Stimulated activated CD8-positive, alpha-beta memory T cell treated with anti-CD3 and anti-CD28 coated beads, Interleukin-7, amount 100 ng/mL, for 1 hour (primary cell): ENCODE measurements at places on chromosomes 7 and 10.

DNA sequence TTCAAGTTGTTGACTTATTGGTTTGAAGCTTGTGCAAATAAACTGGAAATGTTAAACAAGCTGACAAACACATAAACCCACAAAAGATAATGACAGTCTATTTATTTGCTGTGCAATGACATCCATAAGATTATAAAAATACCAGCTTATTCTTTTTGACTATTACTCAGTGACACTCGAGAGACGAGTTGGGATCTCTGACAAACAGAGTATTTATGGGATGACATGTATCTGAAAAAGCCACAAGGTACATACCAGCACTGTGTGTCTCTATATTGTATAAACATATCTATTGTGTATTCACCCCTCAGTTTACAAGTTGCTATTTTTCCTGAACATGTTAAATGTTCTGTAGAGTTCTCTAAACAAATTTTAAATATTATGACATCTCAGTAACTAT, 88.9 kb downstream of the CHRM2 start:
- no peak for DNase-seq

DNA sequence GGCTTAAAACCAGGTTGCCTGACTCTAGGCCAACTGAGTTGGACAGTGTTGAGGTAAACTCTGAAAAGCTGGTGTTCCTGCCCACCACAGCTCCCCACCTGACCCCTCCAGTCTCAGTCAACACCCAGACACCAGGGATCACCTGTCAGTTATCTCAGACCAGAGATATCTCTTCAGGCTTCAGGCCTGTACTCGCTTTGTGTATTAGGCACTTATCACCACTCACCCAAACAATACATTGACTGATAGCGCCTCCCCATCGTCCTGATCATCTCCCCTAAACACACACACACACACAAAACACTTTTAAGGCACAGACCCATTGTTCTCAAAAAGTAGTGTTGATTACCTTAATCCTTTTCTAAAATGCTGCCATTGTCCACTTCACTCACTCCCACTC, 111.5 kb downstream of the PLCE1 start:
- DNase-seq, result no peak

GRCh38 chr7:51680594-51681399, 364.2 kb upstream of the COBL start:
- no peak for DNase-seq

- DNase-seq, result no peak
Measured at GRCh38 chr7:106807474-106807873, 57.6 kb upstream of the PIK3CG start.

- no peak for DNase-seq
Measured at GRCh38 chr10:25614652-25615051, 319.4 kb upstream of the MYO3A start.

DNA sequence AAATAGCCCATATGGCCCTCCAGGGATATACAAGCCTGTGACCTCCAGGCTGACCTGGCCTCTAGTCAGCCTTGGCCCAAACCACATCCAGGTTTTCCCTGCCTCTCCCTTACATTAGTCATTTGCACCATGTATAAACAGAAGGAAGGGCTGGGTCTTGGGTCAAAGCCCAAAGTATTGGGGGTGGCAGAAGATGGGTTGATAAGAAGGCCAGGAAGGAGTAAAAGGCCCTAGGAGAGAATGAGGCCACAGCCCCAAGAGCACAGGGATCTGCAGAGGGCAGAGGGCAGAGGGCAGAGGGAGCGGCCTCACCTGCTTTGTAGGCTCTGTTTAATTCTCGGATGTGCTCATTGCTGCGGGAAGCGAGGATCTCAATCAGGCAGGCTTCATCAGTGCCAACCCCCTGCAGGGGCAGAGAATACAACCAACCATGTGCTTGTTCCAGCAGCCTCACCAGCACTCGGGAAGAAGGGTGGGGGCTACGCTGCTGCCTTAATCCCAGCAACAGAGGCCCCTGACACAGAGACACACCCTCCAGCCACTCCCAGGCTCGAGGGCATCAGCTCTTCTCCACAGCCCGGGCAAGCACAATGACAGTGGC, 31.3 kb downstream of the PLAC9 start:
- no peak for DNase-seq

DNA sequence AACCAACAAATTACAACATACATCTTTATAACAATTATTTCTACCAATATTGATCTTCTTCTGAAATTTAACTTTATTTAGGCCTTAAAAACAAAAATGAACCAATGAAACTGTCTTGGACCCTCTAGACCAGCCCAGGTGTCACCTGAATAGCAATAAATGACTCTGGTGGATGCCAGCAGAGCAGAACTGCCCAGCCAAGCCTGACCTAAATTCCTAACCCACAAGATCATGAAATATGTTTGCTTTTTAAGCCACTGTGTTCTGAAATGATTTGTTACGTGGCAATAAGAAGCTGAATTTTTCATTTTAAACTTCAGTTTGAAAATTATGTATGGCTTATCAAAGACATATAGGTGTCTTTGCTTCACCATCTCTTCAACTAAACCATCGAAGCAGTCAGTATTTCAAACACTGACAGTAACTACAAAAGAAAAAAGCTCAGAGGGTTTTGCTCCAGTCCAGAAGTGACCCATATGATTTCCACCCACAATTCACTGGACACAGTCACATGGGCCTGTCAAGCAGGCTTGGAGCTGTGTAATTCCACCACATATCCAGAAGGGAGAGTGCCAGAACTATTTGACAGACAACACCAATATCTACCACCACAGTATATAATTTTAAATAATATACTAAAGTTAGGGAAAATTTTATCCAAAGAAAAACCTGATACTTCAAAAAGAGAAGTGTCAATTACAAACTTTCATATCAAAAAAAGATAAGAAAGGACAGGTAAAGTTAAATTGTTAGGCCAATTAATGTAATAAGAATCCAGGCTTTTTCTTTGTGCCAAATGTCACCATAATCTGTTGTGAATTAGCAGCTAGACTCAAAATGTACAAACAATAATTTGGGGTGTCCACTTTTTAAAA, 94.5 kb downstream of the KMT2C start:
- DNase-seq, result no peak

- DNase-seq, result no peak
Measured at GRCh38 chr10:42864575-42864974, 82.0 kb downstream of the BMS1 start.

GRCh38 chr10:23754179-23754578, 315.3 kb downstream of the OTUD1 start:
- no peak for DNase-seq

DNA sequence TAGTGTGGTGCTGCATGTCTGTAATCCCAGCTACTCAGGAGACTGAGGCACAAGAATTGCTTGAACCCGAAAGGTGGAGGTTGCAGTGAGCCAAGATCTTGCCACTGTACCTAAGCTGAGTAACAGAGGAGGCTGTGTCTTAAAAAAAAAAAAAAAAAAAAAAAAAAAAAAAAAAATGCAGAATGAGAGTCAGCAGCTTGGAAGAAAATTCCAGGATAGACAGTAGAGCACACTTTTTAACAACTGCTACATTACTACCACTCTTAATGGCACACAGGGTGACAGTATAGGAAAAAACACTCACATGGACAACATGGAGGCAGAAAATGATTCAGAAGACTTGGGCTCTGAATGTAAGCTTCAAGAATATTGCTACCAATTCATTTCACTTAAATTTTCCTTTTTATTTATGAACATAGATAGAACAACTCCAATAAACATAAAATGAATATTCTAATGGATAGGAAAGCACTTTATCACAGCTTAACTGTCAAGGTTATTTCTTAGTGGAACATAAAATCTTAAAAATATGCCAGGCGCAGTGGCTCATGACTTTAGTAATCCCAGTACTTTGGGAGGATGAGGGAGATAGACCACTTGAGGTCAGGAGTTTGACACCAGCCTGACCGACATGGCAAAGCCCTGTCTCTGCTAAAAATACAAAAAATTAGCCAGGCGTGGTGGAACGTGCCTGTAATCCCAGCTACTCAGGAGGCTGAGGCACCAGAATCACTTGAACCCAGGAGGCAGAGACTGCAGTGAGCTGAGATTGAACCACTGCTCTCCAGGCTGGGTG, 31.5 kb downstream of the CHCHD3 start:
- DNase-seq, result no peak

DNA sequence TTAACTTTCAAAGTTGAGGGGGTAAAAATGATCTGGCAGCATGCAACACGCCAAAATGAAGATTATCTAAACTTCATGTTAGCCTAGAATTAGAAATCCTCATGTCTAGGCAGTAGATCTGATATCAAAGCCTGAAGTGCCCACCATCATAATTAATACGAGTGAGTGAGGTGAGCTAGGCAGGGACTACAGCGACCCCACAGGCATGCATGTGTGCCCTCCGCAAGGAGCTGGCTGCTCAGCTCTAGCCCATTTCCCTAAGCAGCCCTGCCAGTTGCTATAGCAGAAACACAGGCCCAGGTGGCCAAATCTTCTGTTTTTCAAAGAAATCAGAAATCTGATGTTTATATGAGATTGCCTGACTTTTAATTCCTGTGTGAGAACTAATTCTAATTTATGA, 93.1 kb upstream of the IFRD1 start:
- DNase-seq, result no peak

DNA sequence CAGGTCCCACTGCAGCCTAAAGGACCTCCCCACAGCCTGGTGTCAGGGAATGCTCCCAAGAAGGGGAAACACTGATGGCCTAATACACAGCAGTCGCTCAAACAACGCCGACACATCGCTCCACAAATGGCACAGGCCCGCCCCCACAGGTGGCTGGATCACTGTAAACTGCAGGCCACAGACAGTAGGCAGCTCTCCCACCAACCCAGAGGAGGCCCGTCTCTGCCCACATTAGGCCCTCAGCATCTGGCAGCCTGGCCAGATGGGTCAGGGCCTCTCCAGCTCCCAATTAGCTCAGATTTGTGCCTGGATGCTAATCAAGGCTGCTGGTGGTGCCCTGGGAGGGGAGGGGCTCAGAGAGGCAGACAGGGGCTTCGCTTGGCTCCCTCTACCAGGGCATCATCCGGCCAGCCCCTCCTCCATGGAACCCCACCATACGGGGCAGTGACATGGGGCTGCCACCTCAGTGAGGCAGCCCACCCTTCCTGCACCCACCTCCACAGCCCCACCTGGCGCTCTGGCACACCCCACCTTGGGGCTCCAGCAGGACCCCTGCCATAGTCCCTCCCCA, 42.7 kb downstream of the CAMK2B start:
- no peak for DNase-seq

DNA sequence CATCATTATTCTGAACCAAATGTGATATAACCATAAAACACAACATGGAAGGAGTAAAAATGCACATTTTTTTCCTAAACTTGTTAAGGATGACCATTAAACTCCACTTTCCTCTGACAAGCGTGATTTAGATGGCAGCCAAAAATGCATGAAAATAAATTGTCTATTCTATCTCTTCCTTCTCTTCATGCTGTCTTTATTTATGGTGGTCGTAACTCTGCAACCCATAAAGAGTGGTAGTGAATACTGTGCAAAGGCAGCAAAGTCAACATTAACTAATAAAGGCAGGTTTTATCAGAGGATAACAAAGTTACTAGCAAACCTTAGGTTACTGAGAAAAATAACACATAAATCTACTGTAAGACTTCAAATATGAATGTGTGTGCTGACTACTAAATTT, 106.6 kb downstream of the TPK1 start:
- no peak for DNase-seq

DNA sequence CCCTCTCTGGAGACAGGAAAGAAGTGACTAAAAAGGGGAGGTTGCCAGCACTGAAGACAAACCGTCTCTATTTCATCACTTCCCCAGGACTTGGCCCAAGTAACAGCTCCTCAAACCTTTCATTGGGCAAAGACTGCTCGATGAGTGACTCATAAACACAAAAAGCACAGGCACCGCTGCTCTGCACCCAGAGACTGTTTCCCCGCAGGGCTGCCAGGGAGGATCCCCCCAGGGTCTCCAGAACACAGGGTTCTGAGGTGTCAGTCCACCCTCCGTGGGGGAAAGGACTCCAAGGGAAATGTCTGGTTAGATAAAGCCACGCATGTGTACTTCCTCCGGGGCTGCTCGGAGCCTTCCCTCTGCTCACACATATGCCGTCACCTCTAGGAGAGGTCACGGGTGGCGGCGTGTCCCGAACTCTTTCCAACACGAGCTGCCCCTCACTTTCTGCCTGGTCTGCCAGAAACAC, 59.9 kb downstream of the INSIG1 start:
- no peak for DNase-seq

DNA sequence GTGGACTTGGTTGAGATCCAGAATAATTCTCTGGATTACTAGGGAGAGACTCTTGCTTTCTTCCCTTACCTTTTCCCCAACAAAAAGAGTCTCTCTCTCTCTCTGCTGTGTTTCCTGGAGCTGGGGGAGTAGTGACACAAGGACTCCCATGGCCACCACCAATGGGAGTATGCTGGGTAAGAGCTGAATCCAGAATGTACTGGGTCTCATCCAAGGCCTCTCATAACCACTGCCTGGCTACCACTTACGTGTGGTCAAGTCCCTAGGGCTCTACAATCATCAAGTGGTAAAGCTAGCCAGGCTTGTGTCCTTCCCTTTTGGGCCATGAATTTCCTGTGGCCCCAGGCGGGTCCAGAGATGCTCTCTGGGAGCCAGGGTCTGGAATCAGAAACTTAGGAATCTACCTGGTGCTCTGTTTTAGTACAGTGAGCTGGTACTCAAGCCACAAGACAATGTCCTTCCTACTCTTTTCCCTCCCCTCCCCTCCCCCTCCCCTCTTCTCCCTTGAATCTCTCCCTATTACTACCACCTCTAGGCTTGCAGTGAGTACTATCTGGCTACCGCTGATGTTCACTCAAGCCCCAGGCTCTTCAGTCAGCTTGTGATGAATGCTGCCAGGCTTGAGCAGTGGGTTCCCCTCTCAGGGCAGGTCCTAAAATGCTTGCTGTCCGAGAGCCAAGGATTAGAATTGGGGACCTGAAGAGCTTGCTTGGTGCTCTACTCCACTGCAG, 196.6 kb downstream of the BBS9 start:
- no peak for DNase-seq

DNA sequence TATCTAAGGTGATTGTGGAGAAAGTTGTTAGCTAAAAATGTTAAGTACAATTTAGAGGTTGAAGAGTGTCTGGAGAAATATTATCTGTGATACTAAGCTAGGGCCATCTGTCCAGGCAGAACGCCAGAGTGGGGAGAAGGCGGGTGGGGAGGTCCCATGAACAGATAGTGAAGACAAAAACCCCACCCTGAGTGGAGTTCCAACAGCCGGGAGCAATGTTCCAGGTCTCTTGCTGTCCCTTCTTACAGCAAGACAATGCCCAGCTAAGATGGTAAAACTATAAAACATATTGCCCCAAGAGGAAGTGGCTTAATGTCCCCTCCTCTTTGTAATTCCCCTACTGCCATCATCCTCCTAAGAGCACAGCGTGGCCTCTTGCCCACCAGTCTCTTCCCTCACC, 10.4 kb upstream of the IL15RA start:
- DNase-seq, result no peak

GRCh38 chr10:100103581-100103980, 21.9 kb upstream of the CPN1 start:
- no peak for DNase-seq

- DNase-seq, result no peak
Measured at GRCh38 chr7:44158873-44159631, 17.9 kb upstream of the MYL7 start.

- DNase-seq, result peak; percentile 25
Measured at GRCh38 chr7:140326116-140326928, 72.0 kb downstream of the SLC37A3 start.
